ENCODE measurements at places on chromosomes 1 and 21.

GRCh38 chr1:152964536-152964935, 5.9 kb upstream of the SPRR4 start:
- no peak for DNase-seq

DNA sequence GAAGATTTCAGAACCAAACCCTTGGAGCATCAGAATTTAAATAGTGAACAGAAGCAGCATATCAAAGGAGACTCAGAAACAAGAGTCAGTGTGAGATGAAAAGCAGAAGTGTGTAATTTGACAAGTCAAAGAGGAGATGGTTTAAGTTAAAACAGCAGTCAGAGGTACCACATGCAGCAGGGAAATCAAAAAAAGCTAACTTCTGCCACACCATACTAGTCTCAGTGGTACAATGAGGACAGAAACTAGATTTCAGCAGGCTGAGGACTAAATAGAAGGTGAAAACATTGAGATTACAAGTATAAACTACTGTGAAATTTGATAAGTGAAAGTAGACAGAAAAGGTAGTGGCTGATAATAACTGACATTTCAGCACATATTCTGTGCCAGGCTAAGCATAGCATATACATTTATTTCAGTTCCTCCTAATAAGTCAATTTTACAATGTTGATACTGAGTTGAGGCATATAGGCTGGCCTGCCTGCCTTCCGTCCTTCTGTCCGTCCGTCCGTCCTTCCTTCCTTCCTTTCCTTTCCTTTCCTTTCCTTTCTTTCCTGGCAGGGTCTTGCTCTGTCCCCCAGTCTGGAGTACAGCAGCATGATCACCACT, 12.6 kb downstream of the SUCO start:
- DNase-seq: peak; percentile 44

- DNase-seq: no peak
Observed at GRCh38 chr1:14138135-14138506, 438.1 kb downstream of the PRDM2 start.

DNA sequence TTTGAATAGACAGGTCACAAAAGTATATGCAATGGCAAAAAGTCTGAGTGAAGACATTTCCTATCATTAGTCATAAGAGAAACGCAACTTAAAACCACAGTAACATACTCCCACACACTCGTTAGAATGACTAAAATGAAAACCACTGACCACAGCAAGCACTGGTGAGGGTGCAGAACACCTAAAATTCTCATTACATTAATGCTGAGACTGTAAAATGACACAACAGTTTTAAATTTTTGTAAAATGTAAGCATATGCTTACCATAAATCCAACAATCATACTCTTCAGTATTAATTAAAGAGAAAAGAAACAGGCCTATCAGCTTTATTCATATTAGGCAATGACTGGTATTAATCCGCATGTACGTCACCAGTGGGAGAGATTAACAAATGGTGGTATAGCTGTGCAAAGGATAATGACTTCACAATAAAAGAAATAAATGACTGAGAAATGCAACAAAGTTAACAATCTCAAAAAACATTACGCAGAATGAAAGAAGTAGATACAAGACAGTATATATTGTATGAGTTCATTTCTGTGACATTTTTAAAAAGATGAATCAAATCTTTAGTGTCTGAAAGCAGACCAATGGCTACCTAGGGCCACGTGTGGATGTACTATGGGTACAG, 253.5 kb downstream of the AKT3 start:
- DNase-seq: no peak

- DNase-seq: no peak
Observed at GRCh38 chr1:115031595-115031994, 2.0 kb downstream of the TSHB start.

DNA sequence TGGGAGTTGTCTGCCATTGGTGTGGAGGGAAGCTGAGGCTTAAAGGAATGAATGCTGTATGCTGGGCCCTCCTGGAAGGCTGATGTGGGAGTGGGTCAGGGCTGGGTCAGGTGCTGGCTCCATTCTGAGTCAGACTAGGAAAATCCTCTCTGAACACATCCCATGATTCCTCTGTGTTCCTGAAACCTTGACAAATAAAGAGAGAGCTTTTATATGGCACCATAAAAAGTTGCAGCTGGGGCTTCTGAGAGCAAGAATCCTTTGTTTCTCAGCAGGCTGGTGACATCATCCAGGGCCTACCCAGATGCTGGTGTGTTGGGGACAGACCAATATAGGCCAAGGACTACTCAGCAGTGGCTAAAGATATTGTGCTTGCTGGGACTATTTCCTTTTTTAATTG, 27.8 kb upstream of the NFASC start:
- no peak for DNase-seq

- DNase-seq: no peak
Observed at GRCh38 chr1:12690156-12690555, 25.8 kb upstream of the AADACL3 start.

- no peak for DNase-seq
Observed at GRCh38 chr1:210653771-210654170, 325.1 kb downstream of the HHAT start.

DNA sequence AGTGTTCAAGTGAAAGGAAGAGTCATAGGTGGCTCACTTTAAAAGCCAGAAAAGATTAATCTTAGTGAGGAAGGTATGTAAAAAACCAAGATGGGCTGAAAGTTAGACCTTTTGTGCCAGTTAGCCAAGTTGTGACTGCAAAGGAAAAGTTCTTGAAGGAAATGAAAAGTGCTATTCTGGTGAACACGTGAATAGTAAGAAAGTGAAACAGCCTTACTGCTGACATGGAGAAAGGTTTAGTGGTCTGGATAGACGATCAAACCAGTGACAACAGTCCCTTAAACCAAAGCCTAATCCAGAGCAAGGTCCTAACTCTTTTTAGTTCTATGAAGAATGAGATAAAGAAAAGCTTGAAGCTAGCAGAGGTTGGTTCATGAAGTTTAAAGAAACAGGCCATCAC, 106.4 kb downstream of the CTH start:
- no peak for DNase-seq

- DNase-seq: no peak
Observed at GRCh38 chr1:153976819-153977249, 640 bp downstream of the JTB start.

DNA sequence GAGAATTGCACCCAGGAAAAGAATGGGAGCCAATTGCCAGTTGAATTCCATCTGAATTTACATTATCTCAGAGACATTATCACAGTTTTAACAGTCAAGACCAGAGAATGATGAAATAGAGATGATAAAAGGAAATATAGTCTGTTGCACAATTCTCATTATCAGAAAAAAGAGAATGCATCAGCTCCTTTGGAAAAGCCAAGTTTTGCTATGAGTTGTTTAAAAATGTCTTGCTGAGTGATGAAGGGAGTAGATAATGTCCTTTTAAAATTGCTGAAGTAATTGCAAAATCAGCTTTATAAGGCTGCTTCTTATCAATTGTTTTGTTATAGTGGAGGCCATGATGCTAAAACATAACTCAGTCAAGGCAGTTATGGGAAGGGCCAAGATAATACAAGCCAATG, 37.9 kb upstream of the EEIG2 start:
- no peak for DNase-seq

DNA sequence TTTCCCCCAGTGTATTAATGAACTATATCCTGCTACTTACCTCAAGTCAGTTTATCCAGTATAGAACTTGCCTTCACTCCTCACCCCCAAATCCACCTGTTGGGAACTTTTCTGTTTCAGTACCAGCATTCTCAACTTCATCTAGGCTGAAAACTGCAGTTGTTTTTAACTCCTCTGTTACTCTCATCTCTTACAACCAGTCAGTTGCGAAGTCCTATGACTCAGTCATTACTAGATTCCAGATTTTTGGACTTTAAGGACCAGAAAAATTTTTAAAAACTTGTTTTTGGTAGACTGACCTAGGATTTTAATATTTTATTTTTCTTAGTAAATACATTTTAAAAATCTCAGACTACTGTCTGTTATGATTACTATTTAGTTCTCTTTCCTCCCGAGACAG, 8.1 kb downstream of the GNAI3 start:
- DNase-seq: no peak

DNA sequence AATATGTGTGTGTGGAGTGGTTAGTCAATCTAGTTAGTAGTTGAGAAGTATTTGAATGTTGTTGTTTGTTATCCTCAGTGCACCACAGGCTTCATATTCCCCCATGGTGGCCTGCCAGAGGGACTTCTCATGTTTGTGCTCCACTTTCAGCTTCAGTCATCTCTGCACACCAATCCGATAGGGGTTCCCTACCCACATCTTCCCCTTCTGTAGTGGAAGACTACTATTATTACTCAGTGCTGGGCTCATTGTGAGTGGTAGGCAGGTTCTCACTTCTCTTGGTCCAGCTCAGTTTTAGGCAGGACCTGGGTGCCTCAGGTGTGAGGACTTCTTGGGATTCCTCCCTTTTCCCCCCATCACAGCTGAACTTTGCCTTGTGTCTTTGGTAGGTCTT, 14.2 kb downstream of the MT1HL1 start:
- no peak for DNase-seq

DNA sequence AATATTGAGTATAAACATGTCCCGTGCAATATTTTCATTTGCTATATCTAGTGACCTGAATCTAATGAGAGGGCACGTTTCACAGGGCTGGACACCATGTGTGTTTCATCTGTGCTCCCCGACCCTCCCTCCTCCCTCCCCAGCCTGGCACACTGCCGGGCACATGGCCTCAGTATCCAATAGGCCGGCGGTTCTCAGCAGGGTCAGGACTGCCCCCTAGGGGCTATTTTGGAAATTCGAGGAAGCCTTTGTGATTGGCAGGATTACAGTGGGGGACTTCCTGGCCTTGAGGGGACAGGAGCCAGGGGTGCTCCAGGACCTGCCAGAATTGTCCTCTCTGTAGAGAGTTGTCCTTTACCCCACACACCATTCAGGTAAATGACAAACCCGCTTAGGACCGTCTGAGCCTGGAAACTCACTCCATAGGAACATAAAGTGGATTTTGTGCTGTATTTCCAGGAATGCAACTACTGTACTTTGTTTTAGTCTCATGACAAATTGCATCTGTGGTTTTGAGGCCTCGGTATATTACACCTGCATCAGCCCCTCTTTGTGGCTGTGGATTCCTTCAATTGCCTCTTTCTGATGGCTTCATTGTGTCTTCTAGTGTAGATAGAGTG, 109.5 kb upstream of the SIM2 start:
- DNase-seq: peak; percentile 60

DNA sequence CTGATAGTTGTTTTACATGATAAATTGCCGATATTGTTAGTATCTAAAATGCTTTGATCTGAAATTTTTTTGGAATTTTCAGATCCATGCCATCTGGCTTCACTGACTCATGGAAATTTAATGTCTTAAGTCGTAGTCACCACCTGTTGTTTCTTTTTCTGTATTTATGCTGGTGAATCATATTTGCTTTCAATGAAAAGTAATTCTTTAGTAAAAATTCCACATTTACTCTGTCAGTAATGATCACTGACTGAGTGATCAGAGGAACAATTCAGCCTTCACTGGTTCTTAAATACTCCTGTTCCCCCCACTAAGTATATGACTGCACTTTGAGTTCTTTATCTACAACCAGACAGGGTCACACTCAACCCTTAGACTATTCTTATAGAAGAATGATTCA, 185.6 kb upstream of the NRIP1 start:
- no peak for DNase-seq

DNA sequence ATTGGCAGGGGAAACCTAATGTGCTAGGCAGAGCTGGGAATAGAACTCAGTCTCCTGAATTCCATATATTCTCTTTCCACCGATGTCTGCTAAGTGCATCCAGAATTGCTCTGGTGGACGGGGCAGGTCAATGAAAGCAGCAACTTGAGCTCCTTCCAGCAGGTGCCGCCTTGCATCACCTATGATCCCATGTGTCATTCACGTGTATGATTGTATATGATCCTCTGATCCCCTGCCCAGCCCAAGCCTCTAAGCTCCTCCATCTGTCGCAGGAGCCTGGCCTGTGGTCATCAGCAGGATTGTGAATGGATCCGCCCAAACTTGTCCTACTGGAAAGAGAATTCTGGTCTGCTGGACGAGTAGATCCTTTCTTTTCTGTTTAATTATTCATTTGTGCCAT, 13.1 kb downstream of the ACTA1 start:
- no peak for DNase-seq

DNA sequence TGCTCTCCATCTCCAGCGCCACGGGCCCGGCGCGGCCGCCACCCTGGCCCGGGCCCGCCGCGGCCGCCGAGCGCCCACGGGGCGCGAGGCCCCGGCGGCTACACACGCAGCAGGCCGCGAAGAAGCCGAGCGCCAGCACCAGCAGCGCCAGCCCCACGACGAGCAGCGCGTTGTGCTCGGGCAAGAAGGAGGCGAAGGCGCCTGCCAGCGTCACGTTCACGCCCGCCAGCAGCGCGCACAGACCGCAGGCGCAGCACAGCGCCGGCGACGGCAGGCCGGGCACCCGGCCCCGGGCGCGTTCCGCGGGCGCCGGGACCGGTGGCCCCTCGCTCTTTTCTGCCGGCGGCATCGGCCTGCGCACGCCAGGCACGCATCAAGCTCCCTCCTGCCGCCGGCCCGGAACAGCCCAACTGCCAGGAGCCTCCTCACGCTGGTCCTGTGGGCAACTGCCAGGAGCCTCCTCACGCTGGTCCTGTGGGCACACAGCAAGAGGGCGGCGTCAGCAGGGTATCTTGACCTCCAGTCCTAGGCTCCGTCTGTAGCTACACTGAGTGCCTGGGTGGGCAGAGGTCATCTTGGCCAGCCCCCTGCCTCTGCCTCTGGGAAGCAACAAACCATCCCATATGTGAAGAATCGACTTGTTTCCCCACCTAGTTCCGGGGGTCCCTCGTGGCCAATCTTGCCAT, 18.1 kb downstream of the KNCN start:
- DNase-seq: no peak

DNA sequence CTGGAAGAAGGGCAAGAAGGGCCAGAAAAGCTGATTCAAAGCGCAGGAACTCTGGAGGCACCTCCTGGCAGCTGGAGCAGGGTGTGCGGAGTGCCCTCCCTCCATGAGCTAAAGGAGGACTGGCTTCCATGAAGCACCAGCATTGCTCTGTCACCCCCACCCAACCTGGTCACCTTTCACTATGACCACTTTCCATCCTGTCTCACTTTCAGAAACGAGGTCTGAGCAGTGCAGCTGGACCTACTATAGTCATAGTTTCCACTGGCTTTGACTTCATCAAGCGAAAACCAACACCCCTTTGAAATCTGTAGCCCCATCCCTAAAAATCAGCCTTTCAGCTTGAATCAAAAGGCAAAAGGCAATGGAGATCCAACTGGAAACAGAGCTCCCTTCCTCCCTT, 84.8 kb upstream of the CACNA1E start:
- no peak for DNase-seq

- no peak for DNase-seq
Observed at GRCh38 chr1:52386458-52386857, 17.8 kb downstream of the ORC1 start.

GRCh38 chr21:34222031-34222335, 141.8 kb upstream of the KCNE2 start:
- no peak for DNase-seq

GRCh38 chr21:37039411-37040075, 33.0 kb downstream of the RIPPLY3 start:
- DNase-seq: no peak

GRCh38 chr1:112817555-112818373, 102.6 kb upstream of the PPM1J start:
- no peak for DNase-seq

Measured in hematopoietic multipotent progenitor cell treated with erythropoietin and hydrocortisone succinate and interleukin-3 and kit ligand, for 15 days (in vitro differentiated cells).